ENCODE measurements at places on chromosomes 3 and 15.

GRCh38 chr15:43516801-43517353 is 531 bp upstream of the MAP1A start:
- no peak for DNase-seq

GRCh38 chr3:194731506-194732073 is 45.9 kb downstream of the FAM43A start:
- DNase-seq, result no peak

DNA sequence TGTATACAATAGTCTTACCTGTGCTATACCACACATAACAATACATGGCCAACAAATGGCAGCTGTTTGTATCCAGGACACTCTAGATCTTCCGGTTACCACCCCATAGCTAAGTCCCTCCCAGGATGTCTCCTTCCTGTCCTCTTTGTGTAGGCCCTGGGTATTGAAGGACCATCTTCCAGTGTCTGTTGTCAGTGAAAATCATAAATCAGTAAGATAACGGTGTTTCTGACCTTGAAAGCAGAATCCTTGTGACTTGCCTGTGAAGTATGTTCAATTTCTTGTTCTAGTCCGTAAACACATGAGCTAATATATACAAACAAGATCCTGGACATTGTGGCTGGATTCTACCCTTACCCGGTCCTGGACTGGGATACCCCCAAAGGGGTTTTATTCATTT is 462.8 kb downstream of the NTRK3 start:
- no peak for DNase-seq

- no peak for DNase-seq
Observed at GRCh38 chr3:145145461-145145860, 1015.5 kb downstream of the PLOD2 start.

GRCh38 chr15:75809986-75810750 is 33.1 kb upstream of the UBE2Q2 start:
- DNase-seq, result no peak

DNA sequence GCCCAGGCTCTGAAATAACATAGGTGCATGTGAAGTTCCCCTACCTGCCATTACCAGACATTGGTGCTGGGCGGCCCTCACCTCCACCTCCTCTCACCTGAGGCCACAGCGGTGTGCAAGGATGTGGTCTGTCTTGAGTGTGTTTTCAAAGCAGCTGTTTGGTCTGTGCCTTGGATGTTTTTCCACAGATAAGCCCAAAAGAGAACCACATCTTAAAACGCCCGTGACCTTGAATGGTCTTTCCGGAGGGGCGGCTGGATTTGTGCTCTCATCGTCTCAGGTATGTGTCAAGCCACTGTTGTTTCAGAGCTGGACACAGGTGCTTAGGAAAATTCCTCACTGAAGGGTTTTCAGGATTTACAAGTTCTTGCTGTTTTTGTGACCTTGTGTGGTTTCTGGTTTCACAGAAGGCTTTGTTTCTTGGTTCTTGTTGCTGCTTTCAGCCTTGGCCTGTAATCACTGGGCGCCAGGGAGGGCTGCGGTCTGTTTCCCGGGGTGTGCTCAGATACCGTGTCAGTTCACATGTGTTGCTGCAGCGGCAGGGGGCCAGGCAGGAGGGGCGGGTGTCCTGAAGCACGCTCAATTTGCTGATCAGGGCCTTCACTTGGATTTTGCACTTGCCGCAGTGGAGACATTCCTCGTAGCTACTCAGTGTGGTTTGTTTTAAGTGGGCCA is 128.4 kb downstream of the IGF1R start:
- DNase-seq, result no peak
